ENCODE measurements at places on chromosomes 5 and 9.

GRCh38 chr9:33721674-33722358, 73.5 kb upstream of the PRSS3 start:
- DNase-seq: peak; percentile 63

DNA sequence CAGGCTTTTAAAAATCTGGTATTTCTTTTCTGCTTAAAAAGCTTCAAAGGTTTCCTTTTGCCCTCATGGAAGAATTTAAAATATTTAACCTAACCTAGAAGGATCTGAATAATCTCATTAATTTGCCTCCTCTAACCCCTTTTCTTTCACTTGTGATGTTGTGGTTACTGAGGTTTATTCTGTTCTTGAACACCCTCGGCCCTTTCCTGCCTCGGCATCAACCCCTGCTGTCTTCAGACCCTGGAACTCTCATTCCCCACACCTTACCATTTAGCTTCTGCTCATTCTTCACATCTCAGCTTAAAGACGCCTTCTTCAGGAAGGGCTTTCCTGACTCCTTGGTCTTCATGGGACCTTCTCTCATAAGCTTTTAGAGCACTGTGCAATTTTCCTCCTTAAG, 131.4 kb upstream of the MAN2A1 start:
- no peak for DNase-seq

DNA sequence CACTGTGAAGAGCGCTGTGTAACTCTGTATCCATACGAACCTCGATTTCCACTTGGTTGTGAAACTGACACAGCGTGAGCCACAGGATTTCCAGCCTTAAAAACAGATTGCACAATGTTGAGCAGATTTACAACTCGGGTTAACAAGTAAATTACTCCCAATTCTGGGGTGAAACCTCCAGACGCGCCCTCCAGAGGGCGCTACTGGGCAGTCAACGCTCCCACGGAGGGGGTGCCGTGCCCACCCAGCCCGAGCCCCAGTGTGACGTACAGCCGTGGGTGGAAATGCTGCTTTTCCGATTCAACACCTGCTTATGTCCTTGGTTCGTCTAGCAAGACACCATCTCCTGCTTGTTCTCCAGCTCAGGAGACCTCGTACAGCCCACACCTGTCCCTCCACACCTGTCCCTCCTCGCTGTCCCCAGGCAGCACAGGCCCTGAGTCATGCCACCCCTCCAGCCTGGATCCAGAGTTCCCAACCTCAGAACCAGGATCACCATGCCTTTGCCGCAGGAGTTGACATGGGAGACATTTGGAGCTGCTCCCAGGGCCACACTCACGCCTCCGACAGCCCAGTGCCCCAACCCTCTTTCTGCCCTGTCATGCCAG, 34.4 kb upstream of the SLC6A3 start:
- no peak for DNase-seq

DNA sequence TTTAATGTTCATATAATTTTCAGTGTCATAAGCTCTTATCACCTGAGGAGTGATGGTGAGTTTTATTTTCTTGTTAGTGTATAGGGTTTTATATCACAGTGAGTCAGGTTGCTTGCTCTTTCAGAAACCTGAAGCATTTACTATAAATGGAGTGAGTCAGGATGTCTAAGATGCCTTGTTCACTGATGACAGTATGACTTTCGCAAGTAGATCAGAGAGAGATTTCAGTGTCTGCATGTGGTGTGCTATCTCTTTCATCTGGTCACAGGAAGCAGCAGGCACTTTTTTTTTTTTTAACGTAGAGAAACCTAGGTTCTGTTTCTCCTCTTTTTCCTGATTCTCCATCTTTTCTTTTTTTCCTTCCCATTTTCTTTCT, 237.1 kb downstream of the DMRTA1 start:
- no peak for DNase-seq

DNA sequence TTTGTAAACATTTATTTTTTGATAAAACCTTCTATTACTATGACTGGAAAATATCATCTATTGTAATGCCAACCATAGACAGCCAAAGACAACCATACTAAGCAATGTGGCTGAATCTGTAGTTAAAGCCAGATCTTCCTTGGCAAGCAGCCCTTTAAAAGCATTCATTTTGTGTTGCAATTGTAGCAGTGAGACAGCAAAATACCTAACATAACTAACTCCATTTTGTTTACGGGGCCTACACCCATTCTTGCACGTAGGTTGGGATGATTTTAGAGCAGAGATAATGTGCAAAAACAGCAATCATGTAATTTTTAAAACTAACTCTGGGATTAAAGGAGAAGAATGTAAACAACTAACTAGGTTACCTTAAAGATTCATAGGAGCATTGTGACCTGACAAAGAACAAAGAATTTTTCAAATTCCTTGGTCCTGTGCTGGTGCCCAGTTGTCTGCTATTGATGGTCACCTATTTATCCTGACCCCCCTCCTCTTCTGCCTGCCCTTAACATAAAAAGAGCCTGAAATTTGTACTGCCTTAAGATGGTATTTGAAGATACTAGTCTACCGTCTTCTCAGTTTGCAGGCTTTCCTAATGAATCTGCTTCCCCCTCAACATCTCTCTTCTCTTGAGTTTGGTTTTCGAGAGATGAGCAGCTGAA, 10.6 kb downstream of the IFNA1 start:
- no peak for DNase-seq

GRCh38 chr5:143139585-143139984, 263.9 kb downstream of the NR3C1 start:
- no peak for DNase-seq

DNA sequence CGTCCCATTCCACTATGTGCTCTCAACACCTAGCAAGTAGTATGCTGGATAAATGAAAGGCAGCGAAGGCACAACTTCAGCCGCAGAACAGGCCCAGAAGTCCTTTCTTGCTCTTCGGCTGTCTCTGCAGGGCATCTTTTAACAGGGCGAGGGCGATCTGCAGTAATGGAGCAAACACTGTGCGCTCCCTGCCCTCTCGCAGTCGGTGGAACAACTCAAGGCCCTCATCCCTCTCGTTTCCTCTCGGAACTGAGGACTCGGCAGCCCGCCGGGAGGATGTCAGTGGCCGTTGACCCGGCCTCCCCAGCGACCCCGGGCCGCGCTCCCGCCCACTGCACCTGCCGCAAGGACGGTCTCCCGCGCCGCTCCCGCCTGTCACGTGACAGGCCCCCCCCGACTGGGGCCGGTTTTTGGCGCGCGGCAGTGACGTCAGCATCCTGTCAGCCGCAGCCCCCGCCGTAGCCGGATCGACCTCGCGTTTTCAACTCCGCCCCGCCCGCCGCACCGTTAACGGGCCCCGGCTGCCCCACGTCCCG, 1.1 kb downstream of the ZNF367 start:
- peak; percentile 73 for DNase-seq

GRCh38 chr5:119315516-119315949, 40.3 kb upstream of the TNFAIP8 start:
- peak; percentile 49 for DNase-seq

GRCh38 chr9:136983656-136984314, 992 bp downstream of the LCNL1 start:
- no peak for DNase-seq

GRCh38 chr5:5644249-5644648, 221.8 kb downstream of the ICE1 start:
- no peak for DNase-seq

GRCh38 chr5:45695804-45696156, 400 bp downstream of the HCN1 start:
- no peak for DNase-seq

- no peak for DNase-seq
Observed at GRCh38 chr9:133604856-133605255, 4.3 kb downstream of the FAM163B start.

DNA sequence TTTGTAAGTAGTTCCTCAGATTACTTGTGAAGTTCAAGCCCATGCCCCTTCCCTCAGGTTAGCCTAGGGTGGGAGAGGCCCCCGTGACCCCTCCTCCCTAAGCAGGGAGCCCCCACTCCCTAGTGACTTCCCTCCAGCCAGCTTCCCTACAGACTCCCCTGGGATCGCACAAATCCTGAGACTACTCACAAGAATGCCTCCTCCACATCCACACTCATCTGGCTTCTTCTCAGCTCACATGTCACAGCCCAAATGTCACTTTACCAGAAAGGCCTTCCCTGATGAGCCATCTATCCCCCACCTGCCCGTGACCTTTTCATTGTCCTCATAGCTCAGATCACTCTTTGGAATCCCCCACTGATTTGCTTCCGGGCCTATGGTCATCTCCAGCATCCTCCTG, 96.7 kb upstream of the ARAP3 start:
- DNase-seq: no peak

- DNase-seq: no peak
Observed at GRCh38 chr5:6464441-6464840, 15.8 kb downstream of the UBE2QL1 start.

GRCh38 chr5:103356350-103357091, 98.0 kb downstream of the MACIR start:
- no peak for DNase-seq

GRCh38 chr9:136044207-136044970, 50.7 kb downstream of the NACC2 start:
- DNase-seq: no peak

- DNase-seq: no peak
Observed at GRCh38 chr5:150438873-150439546, 10.5 kb downstream of the RPS14 start.

- no peak for DNase-seq
Observed at GRCh38 chr5:174151599-174152181, 106.2 kb downstream of the NSG2 start.

GRCh38 chr5:35483191-35483590, 134.5 kb upstream of the SPEF2 start:
- no peak for DNase-seq

- DNase-seq: no peak
Observed at GRCh38 chr9:134636149-134636507, 5.5 kb upstream of the COL5A1 start.

GRCh38 chr9:134732392-134733110, 90.9 kb downstream of the COL5A1 start:
- no peak for DNase-seq

DNA sequence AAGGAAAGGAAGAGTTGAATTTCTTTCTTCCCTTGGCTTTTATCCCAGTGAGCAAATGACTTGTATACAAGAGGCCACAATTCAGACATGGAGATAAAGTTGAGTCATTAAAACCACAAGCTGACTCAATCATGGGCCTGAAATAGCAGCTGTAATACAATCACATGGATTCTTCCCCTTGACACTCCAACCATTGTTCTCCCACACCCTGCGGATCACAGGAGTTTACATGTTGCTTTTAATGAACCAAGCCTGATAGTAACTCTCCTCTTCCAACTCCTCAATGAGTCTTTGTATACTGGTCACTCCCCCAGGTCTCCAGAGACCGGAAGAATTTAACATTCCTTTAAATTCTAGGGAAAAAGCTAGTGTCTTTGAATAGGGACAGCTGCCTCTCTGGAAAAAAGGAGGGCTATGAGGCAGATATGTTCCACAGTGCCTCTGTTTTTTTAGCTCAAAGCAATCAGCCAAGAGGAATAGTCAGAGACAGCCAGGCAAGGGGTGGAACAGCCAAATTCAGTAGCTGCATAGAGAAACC, 32.4 kb downstream of the PCDHGC5 start:
- DNase-seq: no peak

DNA sequence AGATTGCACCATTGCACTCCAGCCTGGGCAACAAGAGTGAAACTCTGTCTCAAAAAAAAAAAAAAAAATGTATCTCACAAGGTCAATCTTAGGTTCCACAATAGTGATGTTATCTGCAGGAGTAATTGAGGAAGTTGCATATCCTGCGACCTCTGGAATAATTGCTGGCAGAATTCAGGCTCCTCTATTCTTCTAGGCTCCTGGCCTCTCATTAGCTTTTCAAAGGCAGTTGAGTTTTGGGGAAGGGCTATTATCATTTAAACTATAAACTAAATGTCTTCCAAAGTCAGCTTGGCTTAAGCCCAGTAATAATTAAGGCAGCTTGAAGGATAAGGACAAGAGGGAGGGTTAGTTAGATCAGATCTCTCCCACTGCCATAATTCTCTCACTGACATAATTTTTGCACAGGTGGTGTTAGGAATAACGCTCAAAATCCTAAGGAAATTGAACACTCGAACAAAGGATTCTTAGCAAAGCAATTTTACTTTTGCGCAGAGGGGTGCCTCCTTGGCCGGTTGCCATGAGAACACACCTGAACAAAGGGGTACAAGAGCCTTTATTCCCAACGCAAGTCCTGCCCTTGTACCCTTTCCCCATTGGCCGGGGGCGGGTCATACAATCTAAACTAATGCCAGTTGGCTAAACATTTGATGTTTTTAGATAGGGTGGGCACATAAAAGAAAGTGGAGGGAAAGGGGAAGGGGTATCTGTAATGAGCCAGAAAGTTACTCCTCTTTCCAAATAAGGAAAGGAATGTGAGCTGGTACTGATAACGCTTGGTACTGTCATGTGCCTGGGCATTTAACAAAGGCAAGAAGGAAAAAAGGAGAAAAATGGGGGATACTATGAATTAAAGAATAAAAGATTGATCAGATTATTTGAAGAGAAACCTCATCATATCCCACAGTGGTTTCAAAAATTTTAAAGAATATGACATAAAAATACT, 106.4 kb upstream of the CCNG1 start:
- DNase-seq: no peak

GRCh38 chr9:126366366-126367011, 39.9 kb downstream of the MVB12B start:
- no peak for DNase-seq

DNA sequence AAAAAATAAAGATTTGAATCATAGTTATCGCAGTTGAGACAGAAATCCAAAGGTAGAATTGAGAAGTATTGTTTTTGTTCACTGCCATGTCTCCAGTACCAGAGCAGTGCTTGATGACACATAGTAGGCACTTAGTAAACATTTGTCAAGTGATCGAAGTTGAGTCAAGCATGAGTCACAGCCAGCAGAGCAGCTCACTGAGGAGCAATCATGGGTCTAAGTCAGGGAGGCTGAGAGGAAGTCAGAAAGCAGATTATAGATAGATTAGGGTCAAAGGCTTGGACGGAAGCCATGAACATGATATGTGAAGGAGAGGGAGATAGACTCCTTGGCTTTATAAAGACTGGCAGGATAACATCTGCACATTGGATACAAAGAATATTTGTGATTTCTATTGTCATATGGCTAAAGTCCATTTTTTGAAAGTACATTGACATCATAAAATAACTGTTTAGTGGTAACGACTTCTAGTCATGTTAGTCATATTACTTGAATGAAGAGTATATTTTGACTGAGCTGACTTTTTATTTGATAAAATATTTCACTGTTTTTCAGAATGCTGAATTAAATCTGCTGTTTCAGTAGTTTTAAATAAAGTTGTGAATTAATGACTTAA, 168.5 kb downstream of the RAB3C start:
- DNase-seq: no peak

All from GM18507 (cell line).